ENCODE measurements at places on chromosomes 2 and 18.

DNA sequence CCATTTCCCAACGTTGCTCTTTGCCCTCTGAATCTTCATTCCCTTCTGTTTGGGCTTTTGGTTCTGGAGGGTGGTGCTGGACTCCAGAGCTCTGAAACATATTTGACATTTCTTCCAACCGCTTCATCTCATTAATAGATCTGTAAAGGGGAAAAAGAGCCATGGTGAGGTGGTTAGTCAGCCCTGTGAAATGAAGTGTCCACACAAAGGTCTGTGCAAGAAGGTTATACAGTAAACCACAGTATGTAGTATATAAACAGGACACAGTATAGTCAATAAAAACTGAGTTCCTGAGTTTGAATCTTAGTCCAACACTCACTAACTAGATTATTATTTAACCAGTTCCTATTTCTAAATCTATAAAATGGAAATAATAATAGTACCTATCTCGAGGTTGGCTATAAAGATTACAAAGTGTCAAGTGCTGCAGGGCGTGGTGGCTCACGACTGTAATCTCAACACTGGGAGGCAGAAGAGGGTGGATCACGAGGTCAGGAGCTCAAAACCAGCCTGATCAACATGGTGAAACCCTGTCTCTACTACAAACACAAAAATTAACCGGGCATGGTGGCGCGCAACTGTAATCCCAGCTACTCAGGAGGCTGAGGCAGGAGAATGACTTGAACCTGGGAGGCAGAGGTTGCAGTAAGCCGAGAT, 13.1 kb downstream of the STARD7 start:
- DNase-seq = no peak

- no peak for DNase-seq
Measured at GRCh38 chr2:136185981-136186776, 68.2 kb upstream of the CXCR4 start.

- no peak for DNase-seq
Measured at GRCh38 chr2:24512831-24513230, 21.8 kb downstream of the NCOA1 start.

DNA sequence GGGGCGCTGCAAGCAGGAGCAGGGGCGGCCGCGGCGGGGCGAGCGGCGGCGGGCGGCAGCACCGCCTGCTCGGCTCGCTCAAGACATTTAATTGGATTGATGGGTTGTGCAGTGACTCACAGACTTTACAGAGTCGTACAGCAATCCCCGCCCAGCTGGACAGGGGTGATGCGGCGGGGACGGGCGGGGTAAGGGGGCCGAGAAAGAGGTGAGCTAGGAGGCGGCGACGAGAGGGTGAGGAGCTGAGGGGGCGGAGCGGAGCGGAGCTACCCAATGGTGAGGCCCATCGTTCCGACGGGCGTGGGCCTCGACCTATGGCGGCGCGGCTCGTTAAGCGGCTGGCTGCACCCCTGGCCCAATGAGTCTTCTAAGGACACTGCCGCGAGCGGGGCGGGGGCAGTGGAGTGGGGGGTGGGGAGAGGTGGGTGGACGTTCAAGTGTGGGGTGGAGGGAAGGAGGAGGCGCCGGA, 97.1 kb upstream of the SERTAD2 start:
- DNase-seq = peak; percentile 97

- DNase-seq = no peak
Measured at GRCh38 chr2:114185501-114185900, 256.9 kb upstream of the DPP10 start.

GRCh38 chr2:24385366-24385765, 25.0 kb upstream of the ITSN2 start:
- no peak for DNase-seq

DNA sequence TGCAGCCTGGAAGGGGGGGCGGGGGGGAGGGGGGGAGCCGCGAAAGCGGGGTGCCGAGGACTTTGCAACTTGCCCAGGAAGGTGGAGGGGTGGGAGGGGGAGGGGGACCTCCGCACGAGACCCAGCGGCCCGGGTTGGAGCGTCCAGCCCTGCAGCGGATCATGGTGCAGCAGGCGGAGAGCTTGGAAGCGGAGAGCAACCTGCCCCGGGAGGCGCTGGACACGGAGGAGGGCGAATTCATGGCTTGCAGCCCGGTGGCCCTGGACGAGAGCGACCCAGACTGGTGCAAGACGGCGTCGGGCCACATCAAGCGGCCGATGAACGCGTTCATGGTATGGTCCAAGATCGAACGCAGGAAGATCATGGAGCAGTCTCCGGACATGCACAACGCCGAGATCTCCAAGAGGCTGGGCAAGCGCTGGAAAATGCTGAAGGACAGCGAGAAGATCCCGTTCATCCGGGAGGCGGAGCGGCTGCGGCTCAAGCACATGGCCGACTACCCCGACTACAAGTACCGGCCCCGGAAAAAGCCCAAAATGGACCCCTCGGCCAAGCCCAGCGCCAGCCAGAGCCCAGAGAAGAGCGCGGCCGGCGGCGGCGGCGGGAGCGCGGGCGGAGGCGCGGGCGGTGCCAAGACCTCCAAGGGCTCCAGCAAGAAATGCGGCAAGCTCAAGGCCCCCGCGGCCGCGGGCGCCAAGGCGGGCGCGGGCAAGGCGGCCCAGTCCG, 540 bp downstream of the SOX11 start:
- DNase-seq = peak; percentile 44
